ENCODE measurements at places on chromosomes 2 and 18.

DNA sequence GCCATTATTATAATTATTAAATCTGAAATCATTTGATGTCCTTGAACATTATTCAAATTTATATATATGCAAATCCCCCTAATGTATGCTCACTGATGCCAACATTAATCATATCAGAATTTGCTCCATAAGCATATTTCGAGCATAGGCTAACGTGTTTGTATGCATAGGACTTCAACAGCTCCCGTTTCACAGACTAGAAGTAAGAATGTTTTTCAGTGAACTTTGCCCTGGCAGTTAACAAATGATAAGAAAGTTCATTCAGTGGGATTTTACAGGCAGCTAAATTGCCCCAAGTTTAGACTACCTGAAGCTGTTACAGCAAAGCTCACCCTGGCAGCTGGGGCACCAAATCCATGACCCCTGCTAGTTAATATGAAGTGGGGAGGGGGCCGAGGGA lies 272.0 kb downstream of the LNPK start:
- DNase-seq, result no peak

DNA sequence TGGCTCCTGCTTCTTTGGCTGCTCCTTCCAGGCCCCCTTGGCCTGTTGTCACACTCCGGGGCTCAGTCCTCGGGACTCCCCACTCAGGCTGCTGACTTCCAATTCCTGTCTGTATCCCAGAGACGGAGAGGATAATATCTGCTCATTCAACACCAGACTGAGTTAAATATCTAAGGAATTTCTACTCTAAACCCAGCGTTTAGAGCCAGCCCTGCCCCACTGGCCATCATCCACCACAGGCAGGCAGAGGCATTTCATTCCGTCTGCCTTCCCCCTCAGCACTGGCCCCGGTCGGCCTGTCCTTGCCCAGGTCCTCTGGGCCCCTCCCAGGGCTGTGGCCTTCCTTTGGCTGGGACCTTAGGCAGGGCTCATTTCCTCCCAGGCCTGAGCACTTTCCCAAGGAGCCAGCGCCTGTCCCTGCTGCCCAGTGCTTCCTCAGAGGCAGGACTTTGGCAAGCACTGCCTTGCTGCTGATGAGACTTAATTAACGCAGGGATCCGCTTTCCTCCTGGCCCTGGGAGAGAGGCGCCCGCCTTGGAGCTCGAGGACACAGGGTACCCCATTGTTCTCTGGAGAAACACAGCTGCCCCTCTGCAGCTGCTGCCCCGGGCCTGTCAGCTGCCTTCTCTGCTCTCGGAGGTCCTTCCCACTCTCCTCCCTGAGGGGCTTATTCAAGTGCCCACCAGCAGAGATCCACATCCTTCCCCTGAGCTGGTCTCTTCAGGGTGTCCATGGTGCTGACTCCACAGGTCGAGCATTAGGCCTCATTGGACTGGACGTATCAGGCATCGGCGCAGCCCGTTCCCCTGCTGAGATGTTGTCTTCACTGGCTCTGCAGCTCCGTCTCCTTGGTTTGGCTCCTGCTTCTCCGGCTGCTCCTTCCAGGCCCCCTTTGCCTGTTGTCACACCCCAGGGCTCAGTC lies 42.8 kb downstream of the ATOH8 start:
- DNase-seq, result no peak

DNA sequence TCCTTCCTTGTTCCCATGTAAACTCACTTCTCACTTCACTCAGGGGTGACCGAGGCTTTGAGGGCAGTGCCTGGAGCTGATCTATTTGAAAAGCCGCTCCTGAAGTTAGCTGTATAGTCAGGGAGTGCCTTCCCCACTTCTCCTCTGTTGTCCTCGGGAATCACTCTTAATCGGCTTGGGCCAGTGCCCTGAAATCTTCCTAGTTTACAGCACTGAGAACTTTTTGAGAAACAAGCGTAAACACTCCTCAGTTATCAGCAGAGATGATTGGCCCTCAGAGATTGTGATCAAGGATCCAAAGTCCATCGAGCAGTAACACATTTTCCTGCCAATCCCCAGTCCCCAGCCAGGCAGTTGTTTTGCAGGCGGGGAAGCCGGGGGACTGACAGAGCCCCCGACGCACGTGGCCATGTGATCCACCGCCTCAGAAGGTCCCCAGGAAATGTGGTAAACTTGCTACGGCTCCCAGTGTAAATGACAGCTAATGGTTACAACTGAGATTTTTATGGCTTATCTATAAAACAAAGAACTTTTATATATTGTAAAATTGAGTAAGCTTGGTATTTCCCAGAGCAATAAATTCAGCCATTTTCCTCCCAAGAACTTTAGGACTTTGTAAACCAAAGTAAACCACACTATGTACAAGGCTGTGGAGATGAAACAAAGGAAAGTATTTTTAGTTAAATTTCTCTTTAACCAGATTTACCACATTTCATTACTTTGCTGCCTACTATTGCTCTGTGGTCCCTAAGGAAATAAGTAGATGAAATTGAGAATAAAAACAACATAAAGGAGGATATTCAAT lies 53.5 kb downstream of the C18orf63 start:
- DNase-seq, result no peak

- no peak for DNase-seq
Observed at GRCh38 chr18:79468119-79468789, 72.5 kb downstream of the NFATC1 start.

GRCh38 chr2:60158262-60158661 lies 395.2 kb downstream of the BCL11A start:
- no peak for DNase-seq

- DNase-seq, result no peak
Observed at GRCh38 chr18:24354278-24354677, 43.3 kb downstream of the OSBPL1A start.

GRCh38 chr2:47344890-47345589 lies 57.9 kb upstream of the MSH2 start:
- DNase-seq, result no peak

DNA sequence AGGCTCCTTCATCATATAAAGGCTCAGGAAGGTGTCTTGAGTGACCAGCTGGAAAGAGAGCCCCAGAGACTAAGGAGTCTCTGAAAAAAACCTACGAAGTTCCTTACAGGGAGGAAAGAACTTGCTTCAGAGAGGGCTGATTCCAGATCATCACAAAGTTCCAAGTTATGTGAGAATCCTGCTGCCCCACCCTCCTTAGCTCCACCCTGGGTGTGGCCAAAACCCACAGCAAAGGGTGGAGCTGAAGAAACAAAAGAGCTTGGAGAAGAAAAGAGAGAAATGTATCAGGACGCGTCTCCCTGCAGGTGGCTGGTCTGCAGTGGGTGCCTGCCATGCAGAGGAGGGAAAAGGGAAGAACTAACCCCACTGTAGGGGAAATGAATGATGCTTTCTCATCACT lies 32.8 kb upstream of the ZNF396 start:
- DNase-seq, result no peak

DNA sequence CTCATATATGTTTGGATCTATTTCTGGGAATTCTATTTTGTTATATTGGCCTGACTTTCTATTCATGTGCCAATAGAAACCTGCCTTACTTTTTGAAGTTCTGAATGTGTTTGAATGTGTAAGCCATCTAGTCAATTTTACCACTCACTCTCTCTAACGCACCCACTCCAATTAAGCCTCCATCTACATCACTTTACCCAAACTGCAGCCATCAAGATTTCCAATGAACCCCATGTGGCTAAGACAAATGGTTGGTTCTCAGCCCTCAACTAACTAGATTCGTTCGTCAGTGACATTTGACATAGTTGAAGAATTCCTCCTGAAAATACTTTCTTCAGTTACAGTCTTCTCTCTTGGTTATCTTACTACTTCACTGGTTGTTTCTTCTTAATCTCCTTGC lies 137.3 kb upstream of the FSHR start:
- DNase-seq, result no peak

DNA sequence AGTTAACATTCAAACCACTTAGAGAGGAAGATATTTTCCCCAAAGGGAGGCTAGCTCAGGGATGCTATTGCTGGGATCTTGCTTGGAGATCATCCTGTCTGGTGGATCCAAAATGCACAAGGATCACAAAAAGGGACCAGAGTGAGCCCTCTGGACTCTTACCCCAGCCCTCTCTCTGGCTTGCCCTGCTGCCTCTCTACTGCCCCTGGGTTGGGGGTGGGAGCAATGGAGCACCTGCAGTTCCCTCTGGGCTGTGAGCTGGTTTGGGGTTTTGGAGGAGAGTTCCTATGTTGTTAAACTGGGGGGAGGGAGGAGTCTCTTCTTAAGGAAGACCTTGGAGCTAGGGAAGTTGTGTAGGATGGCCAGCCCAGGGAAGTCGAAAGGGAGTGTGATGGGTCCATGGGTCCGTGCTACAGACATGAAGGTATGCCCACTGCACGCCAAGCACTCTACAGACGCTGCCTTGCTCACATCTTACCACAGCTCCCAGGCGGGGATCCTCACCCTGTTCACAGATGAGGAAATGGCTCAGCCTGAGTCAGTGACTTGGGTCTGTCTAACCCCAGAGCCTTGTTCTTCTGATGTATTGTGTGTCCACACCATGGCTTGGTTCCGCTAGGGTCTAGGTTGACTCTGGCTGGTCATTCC lies 3.8 kb downstream of the LBH start:
- DNase-seq, result no peak

DNA sequence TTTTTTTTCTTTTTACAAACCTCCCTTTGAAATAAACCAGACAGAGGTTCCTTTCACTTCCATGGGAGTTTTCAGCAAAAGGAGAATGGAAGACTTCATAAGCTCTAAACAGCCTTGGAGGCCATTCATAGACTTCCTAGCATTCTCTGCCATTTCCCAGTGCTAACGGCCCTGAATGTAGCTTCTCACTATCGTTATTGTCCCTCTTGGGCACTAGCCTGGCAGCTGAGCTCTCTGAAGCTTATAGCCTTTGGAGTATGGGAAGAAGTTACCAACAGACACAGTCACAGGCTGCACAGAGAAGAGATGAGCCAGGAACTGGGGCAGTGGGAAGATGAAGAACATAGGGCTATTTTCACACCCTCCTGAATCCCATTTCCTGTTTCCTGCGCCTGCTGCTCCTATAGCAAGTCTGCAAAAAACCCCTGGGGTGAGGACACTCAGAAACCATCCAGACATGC lies 29.1 kb upstream of the EPC2 start:
- no peak for DNase-seq

DNA sequence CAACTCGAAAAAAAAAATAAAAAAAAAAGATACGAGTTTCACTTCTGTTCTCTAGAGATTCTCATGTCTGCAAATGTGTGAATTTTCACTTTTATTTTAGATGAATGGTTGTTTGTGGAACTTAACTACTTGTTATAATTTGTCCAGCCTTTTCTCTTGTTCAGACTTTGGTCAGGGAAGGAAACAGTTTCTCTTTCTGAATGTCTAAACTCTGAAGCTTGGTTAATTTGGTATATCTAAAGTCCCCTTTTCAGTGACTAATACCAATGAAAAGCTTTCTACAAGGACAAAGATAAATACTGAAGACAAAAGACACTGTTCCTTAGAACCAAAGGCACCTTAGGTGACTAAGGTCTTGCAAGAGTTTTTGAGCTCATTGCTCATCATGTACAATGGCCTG lies 144.4 kb upstream of the PIEZO2 start:
- no peak for DNase-seq

Measured in stimulated activated CD8-positive, alpha-beta memory T cell treated with anti-CD3 and anti-CD28 coated beads, Interleukin-15, amount 100 ng/mL, for 24 hours (primary cell).